AG10803 (cell line): ENCODE measurements at places on chromosomes 3 and 15.

- DNase-seq = peak; percentile 17
Measured at GRCh38 chr15:31235311-31236183, 91.1 kb upstream of the KLF13 start.

- no peak for DNase-seq
Measured at GRCh38 chr3:28343144-28343543, 5.4 kb upstream of the ZCWPW2 start.

- DNase-seq = no peak
Measured at GRCh38 chr15:55736756-55737155, 6.2 kb downstream of the PRTG start.

GRCh38 chr3:34263101-34263621 lies 464.7 kb downstream of the PDCD6IP start:
- no peak for DNase-seq
